Endodermal cell (in vitro differentiated cells): ENCODE measurements at places on chromosomes 16 and 17.

GRCh38 chr17:70060415-70060814 is 14.6 kb upstream of the KCNJ16 start:
- no peaks in the 10 kb centered on the region for H3K4me1 ChIP-seq
- no peak for DNase-seq
- no peaks in the 10 kb centered on the region for H3K36me3 ChIP-seq
- H3K4me3 ChIP-seq, result no peak overlapping the region

GRCh38 chr17:46894024-46894423 is 28.9 kb upstream of the GOSR2 start:
- no peak overlapping the region for H3K4me3 ChIP-seq
- DNase-seq, result no peak
- H3K27me3 ChIP-seq, result no peaks in the 10 kb centered on the region
- H3K27ac ChIP-seq, result no peak overlapping the region

- no peak overlapping the region for H3K4me3 ChIP-seq
- no peak overlapping the region for H3K27ac ChIP-seq
- H3K27me3 ChIP-seq, result no peaks in the 10 kb centered on the region
- DNase-seq, result no peak
- no peaks in the 10 kb centered on the region for H3K4me1 ChIP-seq
Observed at GRCh38 chr16:57516773-57517172, 19.6 kb downstream of the CCDC102A start.

- no peak overlapping the region for H3K4me3 ChIP-seq
- no peaks in the 10 kb centered on the region for H3K27me3 ChIP-seq
- no peak overlapping the region for H3K27ac ChIP-seq
- H3K36me3 ChIP-seq, result no peaks in the 10 kb centered on the region
Observed at GRCh38 chr16:55435387-55435786, 43.6 kb upstream of the MMP2 start.

- DNase-seq, result no peak
- H3K4me3 ChIP-seq, result peak overlapping the region; percentile 93
- H3K27ac ChIP-seq, result no peak overlapping the region
- H3K4me1 ChIP-seq, result no peaks in the 10 kb centered on the region
- peaks cover 32% of the 10 kb centered on the region for H3K36me3 ChIP-seq
Observed at GRCh38 chr17:75048249-75048878, 1.3 kb downstream of the KCTD2 start.

DNA sequence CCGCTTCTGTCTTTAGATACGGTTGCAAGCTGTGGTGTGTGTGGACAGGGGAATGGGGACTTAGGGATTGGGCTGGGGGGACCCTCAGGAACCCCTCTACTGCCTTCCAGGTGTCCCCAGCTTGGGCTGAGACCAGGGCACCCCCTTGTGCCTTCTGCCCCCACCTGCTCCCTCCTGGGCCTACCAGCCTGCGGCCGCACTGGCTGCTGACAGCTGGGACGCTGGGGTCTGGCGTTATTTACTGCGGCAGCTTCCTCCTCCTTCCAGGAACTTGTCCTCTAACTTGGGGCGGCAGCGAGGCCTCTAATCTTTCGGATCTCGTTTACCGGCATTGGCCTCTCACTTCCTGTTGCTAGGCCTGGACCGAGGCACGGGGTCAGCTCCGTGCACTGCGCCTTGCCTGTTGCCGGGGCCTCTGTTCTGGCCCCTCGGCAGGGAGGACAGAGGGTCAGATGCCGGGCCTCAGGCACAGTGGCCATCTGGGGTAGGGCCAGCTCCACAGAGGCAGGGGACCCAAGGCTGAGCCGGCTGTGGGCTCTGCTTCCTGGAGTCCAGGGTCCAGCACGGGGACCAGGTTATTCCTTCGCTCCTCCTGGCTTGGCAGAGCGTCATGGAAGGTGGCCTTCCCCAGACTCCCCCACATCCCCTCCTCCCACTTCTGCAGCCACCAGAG is 31.8 kb downstream of the TMEM235 start:
- H3K27ac ChIP-seq, result peak overlapping the region; percentile 6
- no peak overlapping the region for H3K4me3 ChIP-seq
- peak; percentile 67 for DNase-seq
- peaks cover 16% of the 10 kb centered on the region for H3K4me1 ChIP-seq
- H3K36me3 ChIP-seq, result no peaks in the 10 kb centered on the region
- no peaks in the 10 kb centered on the region for H3K27me3 ChIP-seq

DNA sequence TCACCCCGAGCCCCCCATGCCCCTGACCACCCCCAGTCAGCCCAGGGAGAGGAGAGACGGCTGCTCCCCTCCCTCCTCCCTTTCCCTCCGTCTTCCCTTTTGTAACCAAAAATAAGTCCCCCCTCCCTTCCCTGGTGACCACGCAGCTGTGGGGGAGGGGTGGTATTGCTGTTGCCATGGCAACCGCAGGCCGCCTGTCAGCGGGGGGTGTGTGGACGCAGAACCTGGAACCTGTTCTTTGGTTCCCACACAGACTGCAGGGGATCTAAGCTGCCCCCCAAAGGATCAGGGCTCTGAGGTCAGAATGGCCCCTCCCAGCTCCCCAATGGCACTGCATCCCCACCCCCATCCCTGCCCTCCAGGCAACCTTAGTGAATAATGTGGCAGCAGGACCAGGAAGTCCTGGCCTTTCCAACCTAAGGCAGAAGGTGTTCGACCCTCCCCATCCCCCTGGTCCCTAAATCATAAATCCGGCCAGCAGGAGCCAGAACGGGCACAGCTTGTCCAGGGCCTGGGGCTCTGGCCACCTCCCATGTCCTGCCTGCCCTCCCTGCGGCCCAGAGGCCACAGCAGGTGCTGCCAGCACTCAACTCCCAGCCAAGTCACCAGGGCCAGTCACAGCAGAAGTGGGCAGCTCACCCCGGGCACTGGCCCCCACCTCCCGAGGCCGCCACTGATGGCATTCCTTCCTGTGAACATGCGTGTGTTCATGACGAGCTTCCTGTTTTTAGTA is 12.0 kb downstream of the CA4 start:
- no peaks in the 10 kb centered on the region for H3K36me3 ChIP-seq
- H3K4me3 ChIP-seq, result no peak overlapping the region
- no peaks in the 10 kb centered on the region for H3K4me1 ChIP-seq
- DNase-seq, result peak; percentile 83
- H3K27me3 ChIP-seq, result peaks cover 6% of the 10 kb centered on the region

DNA sequence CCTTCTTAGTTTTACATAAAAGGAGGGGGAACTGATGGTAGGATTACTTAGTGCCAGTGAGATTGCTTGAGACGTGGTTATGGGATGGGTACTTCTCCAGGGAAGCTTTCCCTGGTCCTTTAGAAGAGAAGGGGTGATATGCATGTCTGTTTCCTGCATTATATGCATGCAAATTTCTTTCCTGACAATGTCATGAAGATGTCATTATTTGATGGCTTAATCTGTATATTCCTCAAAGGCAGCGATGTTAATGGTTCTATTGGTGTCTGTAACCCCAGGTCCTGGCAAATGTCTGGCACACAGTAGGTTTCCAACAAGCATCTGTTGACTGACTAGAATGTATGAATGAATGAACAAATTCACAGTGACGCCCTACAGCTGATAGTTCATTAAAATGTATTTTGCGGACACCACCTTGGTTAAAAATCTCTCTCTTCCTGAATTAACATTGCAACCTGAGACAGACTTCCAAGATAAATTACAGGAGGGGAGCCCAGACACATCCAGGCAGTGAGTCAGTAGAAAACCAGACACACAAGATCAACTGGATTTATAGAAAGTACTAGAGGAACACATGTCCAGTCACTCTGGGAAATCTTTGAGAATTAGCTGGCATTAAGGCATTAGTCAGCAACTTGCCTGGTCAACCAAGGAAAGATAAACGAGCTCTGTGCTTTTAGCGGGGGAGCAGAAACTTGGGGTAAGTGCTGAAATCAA is 293.4 kb downstream of the XYLT1 start:
- no peaks in the 10 kb centered on the region for H3K36me3 ChIP-seq
- no peak overlapping the region for H3K27ac ChIP-seq
- DNase-seq, result no peak

GRCh38 chr17:77282524-77283515 is 142.1 kb downstream of the SEC14L1 start:
- peak overlapping the region; percentile 87 for H3K4me3 ChIP-seq
- no peaks in the 10 kb centered on the region for H3K36me3 ChIP-seq
- H3K4me1 ChIP-seq, result peaks cover 4% of the 10 kb centered on the region
- DNase-seq, result peak; percentile 81

DNA sequence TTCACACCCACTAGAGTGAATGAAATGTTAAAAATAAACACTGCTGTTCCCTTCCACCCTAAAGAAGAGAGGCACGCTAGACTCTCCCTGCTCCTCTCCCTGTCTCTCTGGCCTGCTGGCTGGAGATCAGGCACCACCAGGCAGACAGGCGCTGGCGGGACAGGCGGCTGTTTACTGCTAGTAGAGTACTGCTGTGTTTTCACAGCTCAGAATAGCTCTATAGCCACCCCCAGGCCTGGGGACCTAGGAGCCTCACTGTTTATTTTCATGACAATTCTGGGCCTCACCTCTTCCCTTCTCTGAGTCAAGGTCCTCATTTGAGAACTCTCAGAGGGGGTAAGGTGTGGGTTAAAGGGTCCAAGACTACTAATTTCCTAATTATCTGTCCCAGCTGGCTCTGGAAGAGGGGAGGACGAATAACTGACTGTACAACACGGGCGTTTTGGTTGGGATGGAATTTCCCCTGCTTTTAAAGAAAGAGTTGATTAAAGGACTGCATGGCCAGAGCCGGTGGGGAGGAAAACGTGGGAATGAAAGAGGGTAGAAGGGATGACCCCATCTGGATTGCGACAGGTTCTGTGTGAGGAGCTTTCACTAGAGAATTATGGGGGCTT is 9.0 kb upstream of the G6PC1 start:
- no peaks in the 10 kb centered on the region for H3K27me3 ChIP-seq
- H3K36me3 ChIP-seq, result no peaks in the 10 kb centered on the region
- H3K27ac ChIP-seq, result no peak overlapping the region

DNA sequence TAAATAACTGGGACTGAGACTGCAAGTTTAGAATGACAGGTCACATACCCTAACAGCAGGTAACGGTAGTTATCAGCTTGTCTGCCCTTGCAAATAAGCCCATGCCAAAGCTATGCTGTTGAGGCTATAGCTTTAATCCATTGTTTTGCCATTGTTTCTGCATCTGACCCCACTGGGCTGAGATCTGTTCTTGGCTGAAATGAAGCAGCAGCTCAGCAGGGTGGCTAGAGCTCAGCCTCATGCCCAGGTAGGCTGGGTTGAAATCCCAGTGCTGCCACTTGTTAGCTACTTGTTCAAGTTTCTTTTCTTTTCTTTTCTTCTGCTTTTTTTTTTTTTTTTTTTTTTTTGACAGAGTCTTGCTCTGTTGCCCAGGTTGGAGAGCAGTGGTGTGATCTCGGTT is 40.1 kb downstream of the NKD1 start:
- H3K4me3 ChIP-seq, result no peak overlapping the region
- H3K27ac ChIP-seq, result no peak overlapping the region
- H3K27me3 ChIP-seq, result peaks cover 24% of the 10 kb centered on the region
- no peaks in the 10 kb centered on the region for H3K4me1 ChIP-seq

GRCh38 chr17:77999413-78000173 is 41.1 kb downstream of the TNRC6C start:
- no peak overlapping the region for H3K27ac ChIP-seq
- H3K36me3 ChIP-seq, result peaks cover 6% of the 10 kb centered on the region
- no peak for DNase-seq
- no peaks in the 10 kb centered on the region for H3K27me3 ChIP-seq
- H3K4me3 ChIP-seq, result no peak overlapping the region
- peaks cover 17% of the 10 kb centered on the region for H3K4me1 ChIP-seq

DNA sequence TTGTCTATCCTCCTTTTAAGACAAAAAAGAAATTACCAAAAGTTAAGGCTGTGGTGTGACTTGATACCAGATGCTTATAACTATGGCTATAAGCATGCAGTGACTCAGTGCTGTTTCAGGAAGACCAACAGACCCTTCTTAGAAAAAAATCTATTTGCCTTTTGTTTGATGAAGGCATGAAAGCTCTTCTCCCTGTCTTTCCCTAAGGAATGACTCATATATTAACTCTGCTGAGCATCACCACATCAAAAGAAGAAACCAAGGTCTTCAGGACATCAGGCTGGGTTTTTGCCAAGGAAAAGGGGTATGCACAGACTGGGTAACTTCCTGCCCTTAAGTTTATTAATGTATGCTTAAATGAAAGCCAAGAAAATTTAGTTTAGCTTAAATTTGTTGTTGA is 47.1 kb downstream of the VMP1 start:
- no peak overlapping the region for H3K4me3 ChIP-seq
- no peak for DNase-seq
- H3K36me3 ChIP-seq, result peaks cover 20% of the 10 kb centered on the region
- peak overlapping the region; percentile 60 for H3K27ac ChIP-seq
- H3K27me3 ChIP-seq, result no peaks in the 10 kb centered on the region
- H3K4me1 ChIP-seq, result no peaks in the 10 kb centered on the region

GRCh38 chr17:35793257-35793656 is 2.2 kb downstream of the MMP28 start:
- no peak overlapping the region for H3K4me3 ChIP-seq
- no peaks in the 10 kb centered on the region for H3K4me1 ChIP-seq
- H3K27me3 ChIP-seq, result peaks cover 87% of the 10 kb centered on the region
- no peak overlapping the region for H3K27ac ChIP-seq
- DNase-seq, result peak; percentile 39

GRCh38 chr17:51475730-51476129 is 215.4 kb downstream of the UTP18 start:
- no peak for DNase-seq
- no peaks in the 10 kb centered on the region for H3K27me3 ChIP-seq
- H3K27ac ChIP-seq, result no peak overlapping the region

DNA sequence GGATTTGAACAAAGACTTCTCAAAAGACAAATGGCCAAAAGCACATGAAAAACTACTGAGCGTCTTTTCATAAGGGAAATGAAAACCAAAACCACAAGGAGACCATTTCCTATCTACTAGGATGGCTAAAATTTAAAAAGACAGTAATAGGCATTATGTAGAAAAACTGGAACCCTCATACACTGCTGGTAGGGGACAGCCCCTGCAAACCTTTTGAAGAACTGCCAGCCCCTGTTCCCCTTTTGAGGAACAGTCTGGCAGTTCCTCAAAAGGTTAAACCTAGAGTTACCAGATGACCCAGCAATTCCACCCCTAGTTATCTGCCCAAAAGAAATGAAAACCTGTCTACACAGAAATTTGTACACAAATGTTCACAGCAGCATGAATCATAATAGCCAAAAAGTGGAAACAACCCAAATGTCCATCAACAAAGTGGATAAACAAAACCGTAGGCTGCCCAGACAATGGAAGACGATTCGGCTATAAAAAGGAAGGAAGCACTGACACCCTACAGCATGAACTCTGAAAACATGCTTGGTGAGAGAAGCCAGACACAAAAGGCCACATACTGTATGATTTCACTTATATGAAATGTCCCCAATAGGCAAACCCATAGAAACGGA is 22.9 kb downstream of the CDIP1 start:
- peaks cover 12% of the 10 kb centered on the region for H3K36me3 ChIP-seq
- H3K27ac ChIP-seq, result no peak overlapping the region
- no peaks in the 10 kb centered on the region for H3K4me1 ChIP-seq
